ENCODE measurements at places on chromosomes 1 and 21. TPM values are rescaled to one million over a fixed set of nuclear protein-coding genes. Genes with fewer than 3 reads are reported as not detected.

The HSD3B1 gene
- total RNA-seq: not detected

The CAPN8 gene
- not detected for total RNA-seq

The UQCRHL gene
- 1.6 TPM for total RNA-seq

The NBPF4 gene
- total RNA-seq: not detected

The PTGFR gene
- 1.6 TPM for total RNA-seq

The SLC2A5 gene
- 0.26 TPM for total RNA-seq

GRCh38 chr1:240000634-240001033 is 91.0 kb upstream of the FMN2 start:
- H3K27ac ChIP-seq: no peak overlapping the region
- no peaks in the 10 kb centered on the region for H3K4me1 ChIP-seq
- H3K36me3 ChIP-seq: no peaks in the 10 kb centered on the region
- no peak overlapping the region for H3K4me3 ChIP-seq
- peaks cover 15% of the 10 kb centered on the region for H3K27me3 ChIP-seq

DNA sequence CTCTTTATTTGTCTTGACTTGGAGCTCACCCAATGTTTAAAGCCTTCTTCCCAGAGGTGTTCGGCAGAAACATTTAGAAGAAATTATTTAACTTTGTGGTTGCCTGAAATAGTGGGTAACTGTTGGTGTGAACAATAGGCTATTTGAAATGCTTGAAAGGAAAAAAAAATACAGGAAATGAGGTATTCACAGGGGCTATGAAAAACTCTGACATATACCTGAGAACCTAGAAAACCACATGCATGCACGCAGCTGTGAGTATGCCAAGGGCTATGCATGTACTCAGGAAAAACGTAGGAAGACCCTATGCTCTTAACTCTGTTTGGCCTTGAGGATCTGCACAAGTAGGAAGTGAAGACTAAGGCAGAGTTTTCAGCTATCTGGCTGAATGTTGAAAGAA is 16.4 kb upstream of the RNF186 start:
- H3K4me3 ChIP-seq: no peak overlapping the region
- no peak for DNase-seq
- H3K27ac ChIP-seq: no peak overlapping the region
- no peaks in the 10 kb centered on the region for H3K36me3 ChIP-seq
- H3K27me3 ChIP-seq: no peaks in the 10 kb centered on the region
- H3K4me1 ChIP-seq: no peaks in the 10 kb centered on the region

GRCh38 chr21:27805696-27806095 is 838.8 kb upstream of the ADAMTS5 start:
- no peak overlapping the region for H3K27ac ChIP-seq
- H3K4me3 ChIP-seq: no peak overlapping the region
- H3K36me3 ChIP-seq: no peaks in the 10 kb centered on the region

DNA sequence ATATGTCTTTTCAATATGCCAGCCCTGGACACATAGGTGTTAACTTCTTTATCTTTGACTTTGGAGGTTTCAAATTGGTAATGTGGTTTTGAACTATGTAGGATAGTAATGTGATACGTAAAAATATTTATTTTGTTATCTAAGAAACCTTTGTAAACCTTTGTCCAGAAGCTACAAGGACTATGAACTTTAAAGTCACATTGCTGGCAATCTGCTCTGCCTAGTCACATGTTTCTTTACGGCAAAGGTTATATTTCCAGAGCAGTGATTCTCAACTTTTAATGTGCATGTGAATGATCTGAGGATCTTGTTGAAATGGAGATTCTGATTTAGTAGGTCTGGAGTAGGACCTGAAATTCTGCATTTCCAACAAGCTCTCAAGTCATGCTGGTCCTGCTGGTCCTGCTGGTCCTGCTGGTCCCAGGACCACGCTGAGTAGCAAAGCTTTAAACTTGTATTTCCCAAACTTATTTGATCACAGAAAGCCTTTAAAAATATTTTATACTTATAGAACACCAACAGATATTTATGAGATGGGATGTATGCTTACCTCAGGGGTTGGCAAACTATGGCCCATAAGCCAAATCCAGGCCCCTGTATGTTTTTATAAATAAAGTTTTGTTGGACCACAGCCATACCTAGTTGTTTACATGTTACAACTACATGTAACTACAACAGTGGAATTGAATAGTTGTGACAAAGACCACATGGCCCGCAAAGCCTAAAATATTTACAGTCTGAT is 57.9 kb upstream of the QSOX1 start:
- no peaks in the 10 kb centered on the region for H3K27me3 ChIP-seq
- H3K36me3 ChIP-seq: peaks cover 62% of the 10 kb centered on the region
- H3K27ac ChIP-seq: no peak overlapping the region
- no peak for DNase-seq

DNA sequence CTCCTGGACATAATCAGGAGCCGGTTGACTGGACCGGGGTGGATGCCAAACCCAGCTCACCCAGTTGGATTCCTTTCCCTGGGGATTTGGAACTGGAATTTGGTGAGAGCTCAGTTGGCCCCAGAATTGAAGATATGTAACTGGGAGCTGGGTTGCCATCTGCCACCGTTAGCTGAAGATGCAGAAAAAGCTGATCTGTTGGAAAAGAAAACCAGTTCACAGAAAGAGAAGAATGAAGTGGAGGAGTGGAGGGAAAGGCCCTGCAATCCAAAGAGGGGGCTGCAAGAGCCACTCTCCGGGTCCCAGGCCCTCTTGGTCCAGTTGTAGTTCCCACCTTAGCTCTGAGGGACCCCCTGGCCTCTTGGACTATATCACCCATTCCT is 16.0 kb downstream of the TEX35 start:
- no peak overlapping the region for H3K4me3 ChIP-seq
- no peaks in the 10 kb centered on the region for H3K27me3 ChIP-seq
- peaks cover 18% of the 10 kb centered on the region for H3K4me1 ChIP-seq
- no peaks in the 10 kb centered on the region for H3K36me3 ChIP-seq

GRCh38 chr1:201348211-201348566 is 29.3 kb downstream of the TNNT2 start:
- no peak overlapping the region for H3K27ac ChIP-seq
- no peaks in the 10 kb centered on the region for H3K36me3 ChIP-seq
- H3K4me3 ChIP-seq: no peak overlapping the region
- H3K27me3 ChIP-seq: no peaks in the 10 kb centered on the region
- no peak for DNase-seq

- H3K36me3 ChIP-seq: no peaks in the 10 kb centered on the region
- no peak overlapping the region for H3K27ac ChIP-seq
- H3K4me3 ChIP-seq: no peak overlapping the region
- DNase-seq: no peak
- H3K4me1 ChIP-seq: peaks cover 34% of the 10 kb centered on the region
- no peaks in the 10 kb centered on the region for H3K27me3 ChIP-seq
Measured at GRCh38 chr1:183654706-183655105, 1.6 kb upstream of the APOBEC4 start.

- no peak overlapping the region for H3K27ac ChIP-seq
- DNase-seq: no peak
- H3K4me3 ChIP-seq: no peak overlapping the region
Measured at GRCh38 chr1:110728388-110729001, 53.8 kb upstream of the KCNA3 start.

DNA sequence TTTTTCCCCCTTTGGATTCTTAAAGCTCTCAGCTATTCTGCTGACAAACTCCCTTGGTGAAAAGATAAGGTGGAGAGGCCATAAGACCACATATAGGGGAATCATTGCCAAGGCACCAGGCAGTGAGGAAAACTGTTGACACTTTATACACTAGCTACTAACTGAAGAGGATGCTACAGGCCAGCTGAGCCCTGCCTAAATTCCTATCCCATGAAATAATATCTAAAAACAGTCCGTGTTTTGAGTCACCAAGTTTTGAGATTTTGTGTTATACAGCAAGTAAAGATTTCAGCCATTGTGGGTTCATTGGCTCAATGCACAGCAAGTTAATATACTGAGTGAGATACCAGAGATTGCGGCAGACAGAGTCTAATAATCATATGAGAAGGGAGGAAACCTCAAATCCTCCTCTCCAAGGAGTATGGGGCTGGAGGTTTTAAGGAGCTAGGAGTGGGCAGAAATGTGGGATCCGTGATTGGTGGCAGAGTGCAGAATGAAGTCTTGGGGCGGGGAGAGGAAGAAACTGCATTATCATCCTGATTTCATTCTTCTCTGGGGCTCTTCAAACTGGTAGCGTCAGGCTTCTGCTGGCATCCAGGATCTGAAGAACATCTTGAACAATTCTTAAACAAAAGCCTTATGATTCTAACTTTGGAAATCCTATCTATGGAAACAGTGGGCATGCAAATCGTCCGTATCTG is 9.2 kb downstream of the CLDN8 start:
- no peak overlapping the region for H3K27ac ChIP-seq
- H3K27me3 ChIP-seq: no peaks in the 10 kb centered on the region
- DNase-seq: no peak
- no peak overlapping the region for H3K4me3 ChIP-seq
- peaks cover 5% of the 10 kb centered on the region for H3K4me1 ChIP-seq

- no peak for DNase-seq
- no peaks in the 10 kb centered on the region for H3K27me3 ChIP-seq
- H3K36me3 ChIP-seq: no peaks in the 10 kb centered on the region
- peak overlapping the region; percentile 86 for H3K27ac ChIP-seq
- no peaks in the 10 kb centered on the region for H3K4me1 ChIP-seq
- no peak overlapping the region for H3K4me3 ChIP-seq
Measured at GRCh38 chr1:51636191-51636590, 19.3 kb downstream of the OSBPL9 start.

GRCh38 chr1:37890378-37891014 is 31.1 kb upstream of the MTF1 start:
- no peak overlapping the region for H3K4me3 ChIP-seq
- H3K36me3 ChIP-seq: peaks cover 47% of the 10 kb centered on the region
- no peaks in the 10 kb centered on the region for H3K4me1 ChIP-seq
- no peak for DNase-seq

GRCh38 chr21:41387042-41387819 is 25.4 kb downstream of the MX2 start:
- H3K36me3 ChIP-seq: peaks cover 8% of the 10 kb centered on the region
- no peak overlapping the region for H3K4me3 ChIP-seq
- no peaks in the 10 kb centered on the region for H3K27me3 ChIP-seq
- no peak overlapping the region for H3K27ac ChIP-seq
- no peaks in the 10 kb centered on the region for H3K4me1 ChIP-seq

DNA sequence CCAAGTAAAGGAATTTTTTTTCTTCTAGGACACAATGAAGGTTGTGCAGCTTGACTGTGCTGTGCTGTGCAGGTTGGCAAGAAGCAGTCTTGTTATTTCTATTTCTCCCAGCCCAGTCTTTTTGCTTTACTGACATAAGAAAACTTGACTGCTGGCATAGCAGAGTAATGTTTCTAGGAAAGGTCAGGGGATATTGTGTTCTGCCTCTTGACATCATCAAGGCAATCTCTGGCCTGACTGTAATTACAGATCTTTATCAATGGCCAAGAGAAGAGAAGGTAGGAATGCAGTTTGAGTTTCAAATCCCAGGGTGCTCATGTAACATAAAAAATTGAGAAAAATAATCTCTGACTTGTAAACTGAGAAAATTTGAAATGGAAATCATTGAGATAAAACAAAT is 226.3 kb upstream of the ADGRL4 start:
- no peak overlapping the region for H3K4me3 ChIP-seq
- no peak for DNase-seq
- no peaks in the 10 kb centered on the region for H3K27me3 ChIP-seq
- H3K27ac ChIP-seq: no peak overlapping the region

DNA sequence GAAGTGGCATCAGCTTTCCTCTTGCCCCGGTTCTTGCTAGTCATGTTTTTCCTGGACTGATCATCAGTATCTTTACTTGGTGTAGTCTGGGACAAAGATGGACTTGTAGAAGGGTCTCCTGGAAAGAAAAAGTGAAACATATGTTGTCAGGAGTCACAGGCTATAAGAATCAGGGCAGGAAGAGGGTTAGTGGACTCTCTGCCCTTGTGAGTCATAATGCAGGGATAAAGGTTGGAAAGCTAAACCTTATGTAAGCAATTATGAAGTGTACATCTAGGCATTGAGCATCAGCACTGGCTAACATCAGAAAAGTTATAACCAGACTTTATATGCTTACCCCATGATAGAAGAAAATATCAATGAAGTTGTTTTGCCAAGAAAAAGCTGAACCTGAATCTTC is 51.2 kb downstream of the XKR8 start:
- H3K4me1 ChIP-seq: no peaks in the 10 kb centered on the region
- DNase-seq: no peak
- no peaks in the 10 kb centered on the region for H3K27me3 ChIP-seq
- no peak overlapping the region for H3K4me3 ChIP-seq
- H3K27ac ChIP-seq: no peak overlapping the region

- no peaks in the 10 kb centered on the region for H3K4me1 ChIP-seq
- H3K36me3 ChIP-seq: no peaks in the 10 kb centered on the region
- no peak overlapping the region for H3K4me3 ChIP-seq
Measured at GRCh38 chr21:17195976-17196375, 316.9 kb upstream of the CXADR start.

- H3K27me3 ChIP-seq: no peaks in the 10 kb centered on the region
- no peak for DNase-seq
- H3K36me3 ChIP-seq: no peaks in the 10 kb centered on the region
- H3K4me1 ChIP-seq: no peaks in the 10 kb centered on the region
- no peak overlapping the region for H3K4me3 ChIP-seq
Measured at GRCh38 chr1:177065430-177065829, 99.1 kb downstream of the ASTN1 start.

DNA sequence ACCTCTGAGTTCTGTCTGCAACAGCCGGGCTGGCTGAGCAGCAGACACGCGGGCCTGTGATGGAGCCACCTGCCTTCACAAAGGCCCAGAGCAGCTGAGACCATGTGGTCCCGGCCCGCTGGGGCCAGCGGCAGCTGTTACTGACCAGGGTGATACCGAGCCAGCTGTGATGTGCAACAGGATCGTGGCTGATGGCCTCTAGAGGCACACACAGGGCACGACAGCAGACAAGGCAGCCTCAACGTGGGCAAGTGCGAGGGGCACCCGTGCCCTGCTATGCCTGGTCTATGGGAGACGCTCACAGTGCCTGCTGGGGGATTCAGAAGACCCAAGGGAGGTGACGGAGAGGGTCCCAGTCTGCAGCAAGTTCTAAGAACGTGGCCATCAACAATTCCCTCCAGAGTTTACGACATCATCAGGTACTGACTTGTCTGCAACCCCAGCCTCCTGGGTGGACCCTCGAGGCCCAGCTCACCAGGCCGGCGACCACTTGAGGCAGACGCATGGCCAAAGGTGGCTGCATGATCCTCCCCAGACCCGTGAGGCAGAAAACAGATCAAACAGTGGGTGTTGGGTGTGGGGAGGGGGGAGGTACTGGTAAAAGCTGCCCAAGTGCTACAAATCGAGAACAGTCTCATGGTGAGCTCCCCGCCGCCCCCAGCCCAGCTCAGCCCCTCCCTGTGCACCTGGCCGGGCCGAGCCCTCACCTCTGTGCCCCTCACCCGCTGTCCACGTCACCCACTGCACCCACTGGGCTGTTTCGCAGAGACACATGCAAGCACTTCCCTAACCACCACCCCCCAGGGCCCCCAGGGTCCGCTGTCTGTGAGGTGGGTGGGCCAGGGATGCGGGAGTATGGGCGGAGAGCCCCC is 6.0 kb downstream of the POFUT2 start:
- no peak for DNase-seq
- H3K27ac ChIP-seq: no peak overlapping the region
- H3K4me3 ChIP-seq: no peak overlapping the region
- no peaks in the 10 kb centered on the region for H3K4me1 ChIP-seq
- H3K27me3 ChIP-seq: no peaks in the 10 kb centered on the region
- peaks cover 88% of the 10 kb centered on the region for H3K36me3 ChIP-seq

GRCh38 chr1:206969090-206969489 is 1.2 kb downstream of the FCAMR start:
- H3K4me3 ChIP-seq: no peak overlapping the region
- H3K27ac ChIP-seq: no peak overlapping the region
- no peaks in the 10 kb centered on the region for H3K27me3 ChIP-seq
- no peaks in the 10 kb centered on the region for H3K36me3 ChIP-seq

Measured in right atrium auricular region (tissue), 2 donors.